ENCODE measurements at places on chromosomes 2 and 18.

GRCh38 chr18:77658751-77659448, 409.3 kb downstream of the GALR1 start:
- H3K4me1 ChIP-seq: peaks cover 19% of the 10 kb centered on the region
- H3K4me3 ChIP-seq: no peak overlapping the region
- H3K27me3 ChIP-seq: no peaks in the 10 kb centered on the region
- no peak overlapping the region for H3K27ac ChIP-seq

DNA sequence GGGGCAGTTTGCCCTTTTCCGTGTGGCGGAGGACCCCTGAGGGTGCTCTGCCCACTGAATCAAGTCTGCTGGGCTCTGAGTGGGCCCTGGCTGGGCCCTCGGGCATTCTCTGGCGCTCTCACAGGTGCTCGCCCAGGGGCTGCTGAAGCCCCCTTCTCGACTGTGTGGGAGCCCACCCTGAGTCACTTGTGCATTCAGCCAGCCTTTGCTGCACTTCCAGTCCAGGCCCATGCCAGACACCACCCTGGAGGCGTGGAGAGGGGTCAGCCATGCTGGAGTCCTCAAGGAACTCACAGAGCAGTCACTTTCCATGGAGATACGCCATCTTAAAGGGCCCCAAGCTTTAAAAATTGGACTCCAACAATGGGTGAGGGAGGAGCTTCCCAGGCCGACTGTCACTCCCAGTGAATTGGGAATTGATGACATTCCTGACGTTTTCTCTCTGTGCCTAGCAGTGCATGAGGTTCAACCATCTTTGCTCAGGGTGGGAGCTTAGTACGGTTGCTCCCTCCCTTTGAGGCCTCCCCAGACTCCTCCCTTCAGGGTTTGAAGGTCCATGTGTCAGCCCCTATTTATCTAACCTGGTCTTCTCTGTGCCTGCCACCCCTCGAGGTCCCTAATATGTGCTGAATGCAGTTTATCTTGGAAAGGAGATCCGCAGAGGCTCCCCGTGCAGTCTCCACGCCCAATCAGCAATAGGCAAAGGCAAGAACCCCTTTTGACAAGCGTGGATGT, 71.8 kb upstream of the HS6ST1 start:
- no peak overlapping the region for H3K27ac ChIP-seq
- no peaks in the 10 kb centered on the region for H3K36me3 ChIP-seq
- H3K4me3 ChIP-seq: no peak overlapping the region
- peaks cover 71% of the 10 kb centered on the region for H3K4me1 ChIP-seq
- DNase-seq: no peak

GRCh38 chr2:233351423-233351822, 2.9 kb upstream of the DGKD start:
- peaks cover 88% of the 10 kb centered on the region for H3K4me1 ChIP-seq
- peaks cover 7% of the 10 kb centered on the region for H3K36me3 ChIP-seq

- DNase-seq: no peak
- peaks cover 11% of the 10 kb centered on the region for H3K4me1 ChIP-seq
- no peaks in the 10 kb centered on the region for H3K36me3 ChIP-seq
- peaks cover 77% of the 10 kb centered on the region for H3K27me3 ChIP-seq
- H3K4me3 ChIP-seq: no peak overlapping the region
These were observed 4.8 kb downstream of the ALK start for GRCh38 chr2:29916571-29916970.

DNA sequence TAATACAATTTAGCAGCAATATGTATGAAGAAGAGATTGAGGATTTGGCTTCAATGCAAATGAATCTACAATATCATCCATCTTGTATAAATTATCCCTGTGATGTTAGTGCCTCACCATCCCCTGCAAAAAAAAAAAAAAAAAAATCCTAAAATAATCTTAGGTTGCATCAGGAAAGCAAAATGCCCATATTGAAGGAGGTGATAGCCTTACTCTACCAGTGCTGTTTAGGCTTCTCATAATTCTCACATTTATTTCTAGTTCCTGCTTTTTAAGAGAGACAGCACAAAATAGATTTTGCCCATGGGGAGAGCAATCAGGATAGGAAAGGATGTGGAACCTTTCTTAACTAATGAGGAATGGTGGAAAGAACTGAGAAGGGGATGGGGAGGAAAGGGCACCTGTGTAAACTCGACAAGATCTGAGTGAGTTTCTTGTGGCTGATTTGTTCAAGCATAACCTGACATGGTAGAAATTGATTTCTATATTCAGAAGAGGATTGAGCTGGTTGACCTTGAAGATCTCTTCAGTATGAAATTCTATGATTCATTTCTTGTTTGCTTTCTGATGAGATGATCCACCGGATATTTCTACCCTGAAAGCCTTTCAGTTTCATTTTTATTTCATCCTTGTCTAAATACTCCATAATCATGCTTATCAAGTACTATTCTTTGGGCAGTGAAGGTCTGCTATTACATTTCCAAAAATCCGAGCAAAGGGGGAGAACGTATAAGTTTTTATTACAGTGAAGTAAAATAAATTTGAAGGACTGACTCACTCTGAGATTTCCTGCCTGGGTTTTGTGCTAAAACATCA, 391.2 kb downstream of the PTPRM start:
- no peak overlapping the region for H3K4me3 ChIP-seq
- no peak overlapping the region for H3K27ac ChIP-seq
- peaks cover 6% of the 10 kb centered on the region for H3K27me3 ChIP-seq

- peaks cover 9% of the 10 kb centered on the region for H3K27me3 ChIP-seq
- no peaks in the 10 kb centered on the region for H3K36me3 ChIP-seq
- DNase-seq: no peak
- peaks cover 53% of the 10 kb centered on the region for H3K4me1 ChIP-seq
- no peak overlapping the region for H3K27ac ChIP-seq
These were observed 168.1 kb upstream of the SMAD2 start for GRCh38 chr18:48098538-48098937.

- no peak for DNase-seq
- H3K36me3 ChIP-seq: no peaks in the 10 kb centered on the region
- H3K27ac ChIP-seq: peak overlapping the region; percentile 3
- H3K4me1 ChIP-seq: peaks cover 16% of the 10 kb centered on the region
- no peak overlapping the region for H3K4me3 ChIP-seq
- peaks cover 19% of the 10 kb centered on the region for H3K27me3 ChIP-seq
These were observed 32.5 kb upstream of the PUM2 start for GRCh38 chr2:20382965-20383810.

GRCh38 chr2:54013996-54014395, 43.2 kb upstream of the PSME4 start:
- H3K4me3 ChIP-seq: no peak overlapping the region
- DNase-seq: no peak
- H3K27me3 ChIP-seq: no peaks in the 10 kb centered on the region
- peaks cover 15% of the 10 kb centered on the region for H3K4me1 ChIP-seq
- H3K36me3 ChIP-seq: peaks cover 16% of the 10 kb centered on the region

DNA sequence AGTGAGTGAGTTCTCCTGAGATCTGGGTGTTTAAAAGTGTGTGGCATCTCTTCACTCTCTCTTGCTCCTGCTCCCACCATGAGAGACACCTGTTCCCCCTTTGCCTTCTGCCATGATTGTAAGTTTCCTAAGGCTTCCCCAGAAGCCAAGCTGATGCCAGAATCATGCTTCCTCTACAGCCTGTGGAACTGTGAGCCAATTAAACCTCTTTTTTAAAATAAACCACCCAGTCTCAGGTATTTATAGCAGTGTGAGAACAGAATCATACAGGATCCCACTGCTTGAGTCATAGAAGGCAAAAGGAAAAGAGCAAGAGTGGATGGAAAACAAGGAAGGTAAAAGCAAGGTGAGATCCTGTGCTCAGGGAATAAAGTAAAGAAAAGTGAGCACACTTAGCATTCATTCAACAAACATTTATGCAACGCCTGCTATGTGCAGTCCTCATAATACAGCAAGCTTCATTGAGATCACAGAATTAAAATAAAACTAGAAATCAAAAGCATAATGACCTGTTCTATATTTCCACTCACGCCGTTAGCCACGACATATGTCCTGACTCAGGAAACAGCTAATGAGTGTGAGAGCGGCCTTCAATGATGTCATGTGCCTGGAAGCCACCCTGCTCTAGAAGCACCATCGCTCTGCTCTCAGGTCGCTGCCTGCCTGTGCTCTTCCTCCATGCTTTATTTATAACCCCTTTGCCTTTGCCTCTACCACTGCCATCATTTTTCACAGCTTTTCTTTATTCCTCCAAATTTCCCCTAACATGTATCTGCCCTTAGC, 11.3 kb upstream of the COPS8 start:
- no peaks in the 10 kb centered on the region for H3K27me3 ChIP-seq
- H3K4me3 ChIP-seq: no peak overlapping the region
- peaks cover 9% of the 10 kb centered on the region for H3K36me3 ChIP-seq

DNA sequence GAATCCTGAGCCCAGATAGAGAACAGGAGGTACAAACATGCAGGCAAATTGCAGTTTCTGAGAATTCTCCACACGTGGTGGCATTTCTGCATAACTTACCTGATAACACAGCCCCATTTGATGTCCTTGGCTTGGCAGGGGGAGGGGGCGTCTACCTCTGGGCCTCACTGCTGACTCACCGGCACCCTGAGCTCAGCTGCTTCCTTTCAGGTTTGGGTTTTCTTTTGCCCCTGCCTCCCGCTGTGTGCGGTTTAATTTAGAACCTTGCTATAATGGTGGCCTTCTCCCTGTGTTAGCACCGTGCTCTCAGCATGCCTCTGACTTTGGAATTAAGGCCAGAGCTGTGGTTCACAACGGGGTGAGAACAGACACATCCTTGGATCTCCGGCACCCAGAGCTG, 4.4 kb downstream of the CTIF start:
- peaks cover 59% of the 10 kb centered on the region for H3K4me1 ChIP-seq
- DNase-seq: no peak
- H3K27me3 ChIP-seq: peaks cover 14% of the 10 kb centered on the region

DNA sequence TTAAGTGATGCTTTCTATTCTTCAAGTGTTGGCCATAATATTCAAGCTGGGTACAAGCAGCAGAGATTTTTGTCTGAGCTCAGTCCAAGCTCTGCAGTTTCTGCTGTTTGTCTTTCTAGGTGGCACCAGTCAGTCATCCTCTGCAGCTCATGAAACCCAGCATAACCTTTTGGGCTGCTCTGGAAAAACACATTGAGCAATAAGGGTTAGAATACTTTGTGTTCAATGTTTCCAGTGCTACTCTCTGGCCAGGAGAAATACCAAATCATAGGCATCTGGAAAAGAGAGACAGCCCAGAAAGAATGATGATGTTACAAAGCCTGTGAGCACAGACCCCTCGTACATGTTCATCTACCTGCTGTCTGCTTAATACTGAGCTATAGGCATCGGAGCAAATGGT, 19.5 kb upstream of the WIPF1 start:
- no peak overlapping the region for H3K4me3 ChIP-seq
- no peak for DNase-seq
- H3K27ac ChIP-seq: no peak overlapping the region
- H3K4me1 ChIP-seq: peaks cover 12% of the 10 kb centered on the region
- peaks cover 4% of the 10 kb centered on the region for H3K36me3 ChIP-seq

DNA sequence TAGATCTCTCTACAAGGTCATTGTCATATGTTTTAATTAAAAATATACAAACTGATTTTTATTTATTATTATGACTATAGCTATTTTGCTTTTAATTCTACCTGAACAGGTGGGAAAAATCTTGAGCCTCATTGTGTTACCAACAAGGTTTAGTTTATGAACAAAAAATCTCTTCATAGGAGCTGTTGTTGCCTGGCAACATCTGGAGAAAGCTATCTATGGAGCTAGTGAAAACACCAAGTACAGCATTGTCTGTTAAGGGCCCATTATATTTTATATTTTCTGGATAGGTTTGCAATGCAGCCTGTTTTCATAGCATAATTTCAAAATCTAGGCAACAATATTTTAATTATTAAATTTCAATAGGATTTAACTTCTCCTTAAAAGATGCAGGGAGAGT, 383.0 kb upstream of the TMEFF2 start:
- H3K4me1 ChIP-seq: no peaks in the 10 kb centered on the region
- no peak overlapping the region for H3K27ac ChIP-seq
- no peak overlapping the region for H3K4me3 ChIP-seq
- peaks cover 2% of the 10 kb centered on the region for H3K27me3 ChIP-seq

DNA sequence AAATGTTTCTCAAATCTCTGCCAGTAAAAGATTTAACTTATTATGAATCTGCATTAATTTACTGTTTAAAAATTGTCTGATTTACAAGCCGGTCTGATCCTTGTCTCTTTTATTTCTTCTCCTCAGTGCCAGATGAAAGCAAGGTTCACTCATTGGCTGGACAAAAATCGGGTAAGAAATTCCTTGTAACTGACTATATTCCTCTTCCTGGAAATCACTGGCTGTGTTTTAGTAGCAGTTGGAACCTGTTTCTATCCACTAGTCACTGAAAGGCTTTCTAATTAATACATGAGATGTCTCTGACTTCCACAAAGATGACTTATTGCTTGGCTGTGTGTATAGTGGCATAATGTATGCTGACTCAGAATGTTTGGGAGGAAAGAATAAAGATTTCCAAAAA, 436.6 kb upstream of the NRP2 start:
- H3K27ac ChIP-seq: no peak overlapping the region
- no peaks in the 10 kb centered on the region for H3K4me1 ChIP-seq
- no peaks in the 10 kb centered on the region for H3K36me3 ChIP-seq
- H3K4me3 ChIP-seq: no peak overlapping the region
- H3K27me3 ChIP-seq: peaks cover 2% of the 10 kb centered on the region
- DNase-seq: no peak

DNA sequence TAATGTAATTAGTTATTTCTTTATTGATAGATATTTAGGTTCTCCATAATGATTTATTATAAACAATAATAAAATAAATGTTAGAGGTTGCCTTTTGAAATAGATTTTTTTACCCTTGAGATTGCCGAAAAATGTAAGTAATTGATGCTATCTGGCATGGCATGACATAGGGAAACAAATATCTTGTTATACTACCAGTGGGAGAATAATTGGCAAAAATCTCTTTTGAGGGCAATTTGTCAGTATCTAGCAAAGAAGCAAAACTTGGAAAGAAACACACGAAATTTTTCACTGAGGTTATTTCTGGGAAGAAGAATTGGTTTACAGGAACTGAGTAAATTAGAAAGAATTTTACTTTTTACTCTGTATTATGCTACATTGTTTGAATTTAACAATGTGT, 547.2 kb upstream of the SETBP1 start:
- no peaks in the 10 kb centered on the region for H3K36me3 ChIP-seq

- peaks cover 17% of the 10 kb centered on the region for H3K27me3 ChIP-seq
- no peak for DNase-seq
- no peak overlapping the region for H3K27ac ChIP-seq
These were observed 96.8 kb upstream of the MBOAT2 start for GRCh38 chr2:9100080-9100876.

DNA sequence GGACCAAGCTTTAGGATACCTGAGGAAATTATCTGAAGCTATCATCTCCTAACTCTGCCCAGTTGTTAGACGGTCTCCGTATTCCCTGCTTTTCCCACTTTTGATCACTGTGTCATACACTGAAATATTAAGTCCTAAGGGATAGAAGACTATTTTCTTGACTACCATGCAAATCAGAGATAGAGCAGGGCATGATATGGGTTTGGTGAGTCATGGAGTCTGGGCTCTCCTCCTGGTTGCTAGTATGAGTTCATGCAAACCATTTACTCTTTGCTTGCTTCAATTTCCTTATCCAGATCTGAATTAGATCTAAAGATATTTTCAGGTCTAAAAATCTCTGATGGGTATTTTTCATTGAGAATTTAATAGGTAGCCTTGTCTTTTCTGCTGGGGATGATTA, 55.0 kb downstream of the EHBP1 start:
- H3K36me3 ChIP-seq: peaks cover under 1% of the 10 kb centered on the region
- H3K27ac ChIP-seq: no peak overlapping the region
- no peak overlapping the region for H3K4me3 ChIP-seq
